ENCODE measurements at places on chromosomes 16 and 17.
A peak's percentile ranks its signal among the peaks of the same experiment; 100 is the strongest.

GRCh38 chr16:24318680-24319079 lies 62.5 kb downstream of the CACNG3 start:
- no peak for DNase-seq

GRCh38 chr17:34623856-34624766 lies 44.7 kb downstream of the TMEM132E start:
- no peak for DNase-seq

GRCh38 chr17:32520104-32520701 lies 33.4 kb downstream of the CDK5R1 start:
- DNase-seq = peak; percentile 38

DNA sequence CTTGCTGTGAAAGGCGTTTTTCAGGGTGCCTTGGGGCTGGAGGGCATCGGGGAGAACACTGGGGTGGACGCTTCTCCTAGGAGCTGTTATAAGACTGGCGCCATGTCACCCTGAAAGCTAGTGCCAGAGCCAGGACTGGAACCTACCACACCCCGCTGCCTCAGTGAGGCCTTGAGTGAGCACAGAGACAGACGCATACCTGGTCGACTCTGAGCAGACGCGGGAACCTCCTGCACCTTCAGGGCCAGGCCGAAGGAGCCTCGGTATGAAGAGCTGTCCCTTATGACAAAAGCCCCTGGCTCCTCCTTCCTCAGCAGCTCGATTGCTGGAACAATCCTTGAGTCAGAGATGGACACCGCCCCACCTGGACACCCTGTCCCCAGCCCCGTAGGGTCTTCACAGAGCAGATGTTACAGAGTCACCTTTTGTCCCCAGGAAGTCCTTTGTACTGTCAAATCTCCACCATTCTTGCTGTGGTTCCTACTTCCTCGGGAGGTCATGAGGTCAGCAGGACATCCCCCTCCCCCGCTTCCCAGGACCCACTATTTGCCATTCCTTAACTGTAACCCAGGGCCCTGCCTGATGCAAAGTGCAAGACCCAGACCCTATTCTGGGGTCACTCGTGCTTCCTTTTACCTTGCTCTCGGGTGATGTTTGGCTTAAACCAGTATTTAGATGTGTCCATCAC lies 17.0 kb downstream of the TNS4 start:
- DNase-seq = no peak

DNA sequence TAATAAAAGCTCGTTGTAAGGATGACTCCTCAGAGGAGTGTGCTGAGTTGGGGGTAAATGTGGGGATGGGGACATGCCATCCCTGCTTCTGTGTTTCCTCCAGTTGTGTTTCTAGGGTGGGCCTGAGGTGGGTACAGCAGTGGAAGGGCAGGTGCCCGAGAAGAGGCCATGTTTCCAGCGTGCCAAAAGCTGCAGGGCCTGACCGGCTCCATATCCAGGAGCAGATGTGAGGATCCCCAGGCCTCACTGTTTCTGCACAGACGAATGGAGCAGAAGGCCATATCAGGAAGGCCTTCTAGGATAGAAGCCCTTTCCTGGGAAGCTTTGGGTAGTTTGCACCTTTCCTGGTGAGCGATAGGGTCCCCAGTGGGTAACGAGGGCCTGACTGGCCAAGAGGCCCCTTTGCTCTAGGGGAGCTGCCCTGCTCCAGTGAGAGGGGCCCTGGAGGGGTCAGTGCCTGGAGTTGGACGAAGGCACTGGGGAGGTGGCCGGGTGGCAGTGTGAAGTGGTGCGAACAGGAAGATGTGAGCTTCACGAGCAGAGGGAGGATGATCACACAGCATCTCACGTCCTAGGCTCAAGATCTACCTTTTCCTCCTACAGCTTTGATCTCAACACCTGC lies 62.9 kb downstream of the SHISA6 start:
- no peak for DNase-seq

- no peak for DNase-seq
Observed at GRCh38 chr16:67914758-67915495, 16.7 kb downstream of the CTRL start.

DNA sequence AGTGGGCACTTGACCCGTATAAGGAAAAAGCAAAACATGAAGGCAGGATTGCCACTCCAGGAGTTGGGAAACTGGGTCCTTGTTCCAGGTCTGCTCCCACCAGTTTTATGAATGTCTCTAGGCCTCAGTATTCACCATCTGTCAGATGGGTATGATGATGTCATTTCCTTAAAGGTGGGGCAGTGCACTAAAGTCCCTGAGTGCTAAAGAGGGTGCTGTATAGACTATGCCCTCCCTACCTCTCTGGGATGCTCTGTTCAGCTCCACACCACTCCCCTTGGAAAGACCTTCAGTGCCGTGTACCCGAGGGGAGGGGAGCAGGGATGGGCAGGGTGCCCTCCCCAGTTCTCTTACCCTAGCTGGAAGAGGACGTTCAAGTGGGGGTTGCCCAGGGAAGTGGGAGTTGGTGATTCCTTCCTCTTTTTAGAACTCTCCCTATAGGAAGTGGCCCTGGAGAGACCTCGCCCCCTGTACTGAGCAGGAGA lies 2.2 kb downstream of the LASP1 start:
- peak; percentile 45 for DNase-seq

DNA sequence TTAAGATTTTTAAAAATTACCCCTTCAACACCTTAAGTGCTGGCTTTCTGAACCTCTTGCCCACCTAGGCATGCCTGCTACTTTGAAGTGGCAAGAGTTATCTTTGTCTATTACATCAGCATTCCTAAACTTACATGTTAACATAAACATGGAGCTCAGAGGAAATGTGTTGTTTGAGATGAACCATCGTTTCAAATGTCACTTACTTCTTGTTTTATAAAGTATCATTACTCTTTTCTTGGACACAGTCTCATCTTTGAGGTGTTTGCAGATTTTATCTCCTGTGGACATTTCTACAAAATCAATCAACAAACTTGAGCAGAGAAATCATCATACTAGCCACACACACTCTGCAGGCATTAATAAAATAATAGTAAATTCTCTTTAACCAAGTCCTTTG lies 184.9 kb downstream of the WWOX start:
- DNase-seq = no peak

- DNase-seq = no peak
Observed at GRCh38 chr16:85435286-85435685, 177.8 kb upstream of the GSE1 start.

DNA sequence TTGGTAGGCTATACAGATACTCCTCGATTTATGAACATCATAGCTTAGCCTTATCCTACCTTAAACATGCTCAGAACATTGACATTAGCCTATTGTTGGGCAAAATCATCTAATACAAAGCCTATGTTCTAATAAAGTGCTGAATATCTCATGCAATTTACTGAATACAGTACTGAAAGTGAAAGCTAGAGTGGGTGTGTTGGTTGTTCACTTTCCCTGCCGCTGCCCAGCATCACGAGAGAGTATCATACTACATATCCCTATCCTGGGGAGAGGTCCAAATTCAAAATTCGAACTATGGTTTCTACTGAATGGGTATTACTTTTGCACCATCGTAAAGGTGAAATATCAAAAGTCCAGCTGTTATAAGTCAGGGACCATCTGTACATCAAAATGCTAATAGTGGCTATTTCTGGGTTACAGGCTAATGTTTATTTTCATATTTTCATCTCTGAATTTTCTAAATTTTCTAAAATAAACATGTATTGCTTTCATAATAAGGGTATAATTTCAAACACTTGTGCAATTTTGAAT lies 54.5 kb downstream of the NACA2 start:
- no peak for DNase-seq

DNA sequence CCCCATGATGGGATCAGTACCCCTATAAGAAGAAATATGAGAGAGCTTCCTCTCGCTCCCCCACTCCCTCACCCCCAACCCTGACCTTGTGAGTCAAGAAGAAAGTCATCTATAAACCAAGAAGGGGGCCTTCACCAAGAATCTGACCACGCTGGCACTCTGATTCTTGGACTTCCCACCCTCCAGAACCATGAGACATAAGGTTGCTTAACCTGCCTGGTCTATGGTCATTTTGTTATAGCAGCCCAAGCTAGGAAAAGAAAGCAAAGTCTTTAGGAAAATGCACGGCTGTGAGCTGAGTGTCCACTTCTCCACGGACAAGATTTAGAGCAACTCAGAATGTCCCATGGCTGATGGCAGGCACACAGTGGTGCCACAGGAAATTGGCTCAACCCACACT lies 333.5 kb downstream of the SOX9 start:
- DNase-seq = no peak

DNA sequence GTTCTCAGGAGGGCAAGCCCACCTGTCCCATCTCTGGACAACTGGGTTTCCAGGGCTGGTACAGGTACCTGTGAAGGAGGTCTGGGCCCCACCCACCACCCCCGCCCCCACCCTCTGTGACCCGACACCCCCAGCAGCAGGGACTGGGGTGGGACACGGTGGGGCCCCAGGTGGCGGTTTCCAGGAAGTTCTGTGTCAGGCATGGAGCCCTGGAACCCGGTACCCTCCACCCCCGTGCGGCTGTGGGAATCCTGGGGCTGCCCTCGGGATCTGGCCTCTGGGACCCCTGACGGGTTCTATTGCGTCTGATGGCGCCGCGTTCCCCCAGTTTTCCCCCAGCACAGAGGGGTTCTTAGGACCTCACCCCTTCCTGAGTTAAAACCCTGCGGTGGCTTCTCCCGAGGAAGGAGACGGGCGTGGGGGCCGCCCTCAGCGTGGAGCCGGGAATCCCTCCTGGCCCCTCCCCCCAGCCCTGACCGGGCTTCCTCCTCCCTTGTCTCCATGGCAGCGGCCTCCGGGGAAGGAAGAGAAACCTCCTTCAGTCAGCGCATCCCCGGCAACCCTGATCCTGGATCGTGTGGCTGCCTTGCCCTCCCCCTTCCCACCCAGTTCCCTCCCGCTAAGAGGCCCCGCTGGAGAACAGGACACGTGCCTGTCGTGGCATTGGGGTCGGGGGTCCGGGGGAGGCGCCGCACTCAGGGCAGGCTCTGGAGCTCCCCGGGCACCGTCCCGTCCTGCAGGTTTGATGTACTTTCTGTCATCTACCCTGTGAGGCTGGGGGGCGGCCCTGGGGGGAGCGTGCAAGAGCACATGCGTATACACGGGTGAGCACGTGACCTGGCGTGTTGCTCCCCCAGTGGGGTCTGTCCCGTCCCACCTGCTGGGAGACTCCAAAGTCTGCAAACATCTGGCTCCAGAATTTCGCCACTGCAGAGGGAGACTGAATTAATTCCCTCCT lies 30.3 kb downstream of the CACNA1H start:
- no peak for DNase-seq

DNA sequence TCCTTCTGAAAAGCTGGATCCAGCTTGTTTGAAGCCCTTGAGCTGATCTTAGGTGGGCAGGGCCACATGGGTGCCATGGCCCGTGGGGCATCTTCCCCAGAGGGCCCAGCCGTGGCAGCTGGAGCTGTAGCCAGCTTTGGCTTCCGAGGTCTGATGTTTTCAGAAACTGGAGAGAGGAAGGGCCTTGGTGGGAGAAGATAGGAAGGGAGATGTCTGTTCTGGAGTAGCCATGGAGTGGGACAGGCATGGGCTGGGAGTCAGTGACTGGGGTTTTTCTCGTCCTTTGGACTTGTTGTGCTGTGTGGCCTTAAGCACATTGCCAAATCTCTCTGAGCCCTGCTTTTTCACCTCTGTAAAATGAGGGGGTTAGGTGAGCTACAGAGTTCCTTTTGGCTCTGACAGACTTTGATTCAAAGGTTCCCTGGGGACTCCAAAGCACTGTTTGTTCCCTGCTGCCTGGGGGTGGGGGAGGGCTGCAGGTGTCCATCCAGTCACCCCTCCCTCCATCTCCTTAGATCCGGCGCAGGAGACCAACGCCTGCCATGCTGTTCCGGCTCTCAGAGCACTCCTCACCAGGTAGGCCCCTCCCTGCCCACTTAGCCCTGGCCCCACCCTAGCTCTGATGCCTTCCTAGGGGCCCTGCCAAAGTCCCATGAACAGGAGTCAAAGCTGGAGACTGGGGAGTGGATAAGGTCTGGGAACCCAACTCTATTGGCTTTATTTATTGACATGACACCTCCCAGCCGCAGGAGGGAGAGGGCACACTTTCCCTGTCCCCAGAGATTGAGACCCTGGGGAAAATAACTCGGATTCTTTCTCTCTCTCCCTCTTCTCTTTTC lies 2.1 kb downstream of the PPP1R1B start:
- DNase-seq = no peak
